Activated T-cell treated with anti-CD3 and anti-CD28 coated beads for 24 hours (primary cell): ENCODE measurements at places on chromosomes 5 and 9.

GRCh38 chr5:173662581-173663351 is 46.3 kb upstream of the BOD1 start:
- DNase-seq: no peak

DNA sequence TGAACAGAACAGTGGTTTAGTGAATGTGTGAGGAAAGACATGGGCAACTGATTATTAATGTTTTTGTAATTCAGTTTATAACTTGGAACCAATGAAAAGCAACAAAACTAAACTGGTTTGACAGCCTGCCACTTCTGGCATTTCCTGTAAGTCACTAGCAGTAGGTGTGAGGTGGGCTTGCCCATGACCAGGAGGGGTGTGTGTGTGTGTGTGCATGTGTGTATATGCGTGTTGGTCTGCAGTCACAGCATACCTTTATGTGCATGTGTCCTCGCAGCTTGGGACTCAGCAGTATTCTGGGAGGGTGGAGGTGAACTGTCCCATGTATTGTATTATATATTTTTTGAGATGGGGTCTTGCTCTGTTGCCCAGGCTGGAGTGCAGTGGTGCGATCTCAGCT is 32.3 kb downstream of the OTULIN start:
- no peak for DNase-seq

DNA sequence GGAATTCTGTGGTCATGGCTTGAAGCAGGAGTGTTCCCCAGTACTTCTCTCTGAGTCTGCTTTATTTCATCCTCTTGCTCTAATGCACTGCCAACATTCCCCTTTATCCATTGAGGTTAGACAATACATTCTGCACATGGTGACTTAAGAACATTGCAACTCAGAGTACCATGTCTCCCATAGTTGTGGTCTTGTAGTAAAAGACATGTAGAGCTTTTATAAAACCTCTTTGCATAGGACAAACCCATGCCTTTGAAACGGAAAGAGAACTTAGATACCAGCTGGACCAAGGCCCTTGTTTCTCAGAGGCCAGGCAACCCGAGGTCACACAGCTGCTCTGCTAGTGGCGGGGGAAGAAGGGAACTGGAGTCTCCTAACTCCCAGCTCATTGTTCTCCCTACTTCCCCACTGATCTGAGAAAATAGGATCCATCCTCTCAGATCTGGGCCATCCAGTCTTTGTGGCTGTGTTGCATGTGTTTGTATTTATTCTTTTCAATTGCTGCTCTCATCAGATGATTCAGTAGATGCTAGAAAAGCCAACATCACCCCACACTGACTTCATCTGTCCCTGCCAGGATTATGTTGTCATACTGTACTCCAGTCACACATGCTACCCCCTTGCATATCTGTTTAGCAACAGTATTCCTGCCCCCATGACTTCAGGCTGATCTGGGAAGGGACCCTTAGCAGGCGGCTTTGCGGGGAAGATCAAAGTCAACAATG is 236.9 kb downstream of the SAXO1 start:
- no peak for DNase-seq

DNA sequence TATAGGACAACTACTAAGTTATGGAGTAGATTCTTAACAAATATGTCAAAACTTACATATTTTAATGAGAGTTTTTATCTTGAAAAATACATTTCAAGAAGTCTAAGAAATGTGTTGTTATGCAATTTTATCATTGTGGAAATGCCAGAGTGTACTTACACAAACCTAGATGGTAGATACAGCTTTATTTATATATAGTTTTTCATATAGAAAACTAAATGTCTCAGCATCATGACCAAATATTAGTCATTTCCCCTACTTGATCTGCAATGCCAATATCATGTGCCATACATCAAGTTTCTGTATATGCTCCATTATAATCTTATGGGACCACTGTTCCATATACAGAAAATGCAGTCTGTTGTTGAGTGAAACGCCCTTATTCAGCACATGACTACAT is 28.7 kb downstream of the CAST start:
- DNase-seq: no peak

DNA sequence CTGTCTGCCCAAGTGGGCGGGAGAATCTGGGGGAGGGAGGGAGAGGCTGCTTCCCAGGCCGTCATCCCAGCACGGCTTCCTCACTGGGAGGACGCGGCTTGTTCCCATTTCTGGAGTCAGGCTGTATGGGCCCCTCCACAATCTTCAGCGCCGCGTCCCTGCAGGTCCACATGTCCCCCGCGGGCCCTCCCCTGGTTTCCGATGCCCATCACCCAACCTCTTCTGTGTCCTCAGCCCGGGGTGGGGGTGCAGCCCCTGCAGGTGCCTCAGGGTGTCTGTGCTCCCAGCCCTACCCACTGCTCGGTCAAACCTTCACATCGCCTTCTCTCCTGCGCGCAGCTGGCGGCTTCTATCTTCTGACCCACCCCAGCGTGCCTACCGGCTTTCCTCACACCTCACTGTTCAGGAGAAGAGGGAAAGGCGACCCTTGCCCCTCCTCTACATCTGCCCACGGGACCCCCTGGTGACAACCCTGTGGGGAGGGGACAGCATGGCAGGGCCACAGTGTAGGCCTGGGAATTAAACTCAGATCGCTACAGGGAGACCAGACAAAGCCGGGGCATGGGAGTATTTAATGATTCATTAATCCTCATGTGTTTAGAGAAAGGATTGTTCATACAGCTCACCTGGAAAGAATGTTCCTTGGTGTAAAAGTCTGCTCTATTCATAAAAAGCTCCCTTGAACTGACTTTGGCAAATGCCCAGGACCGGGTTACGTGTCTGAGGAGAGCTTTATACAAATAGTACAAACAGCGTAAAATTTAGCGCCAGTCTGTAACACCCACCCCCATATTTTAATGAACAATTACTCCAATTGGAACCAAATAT is 145.1 kb downstream of the IRX1 start:
- DNase-seq: no peak

DNA sequence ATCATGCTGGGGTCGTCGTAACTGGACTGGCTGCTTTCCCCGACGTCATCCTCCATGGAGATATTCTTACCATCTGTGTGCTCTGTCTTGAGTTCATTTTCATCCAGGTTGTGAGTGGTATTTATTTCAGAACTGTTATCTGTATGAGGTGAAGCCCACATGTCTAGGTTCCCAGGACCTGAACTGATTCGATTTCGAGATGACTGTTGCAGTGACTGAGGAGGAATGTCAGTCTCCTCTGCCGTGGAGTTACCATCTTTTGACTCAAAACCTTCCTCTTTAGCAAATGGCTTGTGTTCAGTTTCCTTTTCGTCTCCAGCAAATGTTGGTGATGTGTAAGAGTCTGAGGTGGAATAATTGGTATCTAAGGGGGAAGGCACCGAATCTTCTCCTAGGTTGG is 55.2 kb upstream of the PCA3 start:
- DNase-seq: no peak

- no peak for DNase-seq
Measured at GRCh38 chr5:55869847-55870246, 18.7 kb downstream of the IL31RA start.

DNA sequence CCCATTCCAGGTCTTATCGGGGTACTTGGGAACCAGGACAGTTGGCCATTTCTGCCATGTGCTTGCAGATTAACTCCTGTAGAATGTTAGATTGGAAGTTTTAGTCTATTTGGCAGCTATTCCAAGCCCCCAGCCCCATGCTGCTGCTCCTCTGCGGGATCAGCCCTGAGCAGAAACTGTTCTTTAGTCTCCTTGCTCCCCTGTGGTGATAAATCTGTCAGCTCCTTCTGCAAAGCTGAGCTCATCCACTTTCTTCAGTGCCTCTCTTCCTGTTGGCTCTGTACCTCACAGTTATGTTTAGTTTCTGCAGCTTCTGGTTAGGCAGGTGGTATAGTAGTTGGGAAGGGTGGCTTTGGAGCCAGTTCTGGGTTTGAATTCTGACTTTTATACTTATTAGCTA is 170.4 kb downstream of the GRIA1 start:
- DNase-seq: no peak

DNA sequence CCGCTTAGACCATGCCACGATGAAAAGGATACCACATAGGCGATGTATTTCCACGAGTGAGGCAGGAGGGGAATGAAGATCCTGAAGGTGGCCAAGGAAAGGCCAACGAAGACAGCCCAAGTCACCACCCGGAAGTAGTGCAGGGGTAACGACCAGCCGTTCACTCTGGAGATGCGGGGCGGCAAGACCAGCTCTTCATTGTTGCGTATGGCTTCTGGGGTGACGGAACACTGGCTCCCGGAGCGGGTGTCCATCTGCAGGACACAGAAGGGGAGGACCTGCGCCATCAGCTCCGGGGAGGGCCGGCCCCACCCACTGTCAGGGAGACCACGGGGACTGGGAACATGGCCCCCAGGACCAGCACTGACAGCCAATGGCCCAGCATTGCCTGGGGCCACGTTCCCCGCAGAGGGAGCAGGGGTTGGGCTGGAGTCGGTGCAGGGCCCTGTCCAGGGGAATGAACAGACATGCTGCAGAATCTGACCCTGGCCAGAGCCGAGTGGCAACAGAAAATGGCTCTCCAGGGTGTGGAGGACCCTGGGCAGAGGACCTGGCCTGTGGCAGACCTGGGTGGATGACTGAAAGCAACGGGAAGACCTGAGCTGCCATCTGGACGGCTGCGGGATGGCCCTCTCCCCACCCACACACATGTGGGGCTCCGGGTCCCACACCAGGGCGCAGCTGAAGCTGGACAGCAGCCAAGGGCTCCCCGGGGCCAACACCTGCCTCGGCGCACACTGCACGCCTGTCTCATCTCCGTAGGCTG is 17.7 kb downstream of the ZDHHC11B start:
- no peak for DNase-seq

GRCh38 chr5:174832811-174833210 is 108.4 kb downstream of the MSX2 start:
- no peak for DNase-seq

DNA sequence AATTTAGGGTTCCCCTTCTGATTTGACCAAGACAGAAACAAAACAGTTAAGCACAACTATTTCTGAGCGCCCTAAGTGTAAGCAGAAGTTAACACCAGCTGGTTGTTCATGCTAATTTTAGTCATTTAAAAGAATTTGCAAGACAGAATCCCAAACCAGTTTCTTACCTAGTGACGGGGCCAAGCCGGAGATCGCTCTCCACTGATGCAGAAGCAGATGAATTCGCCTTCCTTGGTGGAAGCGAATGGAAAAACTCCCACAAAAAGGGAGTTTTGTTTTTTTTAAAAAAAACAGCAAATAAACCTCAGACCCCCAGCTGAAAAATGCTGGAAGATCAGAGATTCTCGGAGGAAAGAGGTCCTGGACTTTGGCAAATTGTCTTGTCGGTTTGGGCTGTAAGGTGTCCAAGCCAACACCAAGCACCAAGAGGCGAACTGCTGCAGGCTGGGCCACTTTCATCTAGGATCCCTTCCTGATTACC is 47.4 kb upstream of the GLDC start:
- DNase-seq: no peak

- peak; percentile 7 for DNase-seq
Measured at GRCh38 chr9:115524453-115525059, 406.6 kb upstream of the TNC start.

DNA sequence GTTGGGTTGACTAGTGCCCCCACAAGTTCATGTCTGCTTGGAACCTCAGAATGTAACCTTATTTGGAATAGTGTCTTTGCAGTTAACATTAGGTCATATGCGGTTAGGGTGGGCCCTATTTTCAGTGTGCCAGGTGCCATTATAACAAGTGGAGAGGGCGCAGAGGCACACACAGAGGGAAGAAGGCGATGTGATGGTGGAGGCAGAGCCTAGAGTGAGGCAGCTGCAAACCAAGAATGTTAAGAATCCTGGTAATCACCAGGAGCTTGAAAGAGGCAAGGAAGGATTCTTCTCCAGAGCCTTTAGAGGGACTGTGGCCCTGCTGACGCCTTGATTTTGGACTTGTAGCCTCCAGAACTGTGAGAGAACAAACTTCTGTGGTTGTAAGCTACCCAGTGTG is 10.9 kb downstream of the GPR107 start:
- no peak for DNase-seq

DNA sequence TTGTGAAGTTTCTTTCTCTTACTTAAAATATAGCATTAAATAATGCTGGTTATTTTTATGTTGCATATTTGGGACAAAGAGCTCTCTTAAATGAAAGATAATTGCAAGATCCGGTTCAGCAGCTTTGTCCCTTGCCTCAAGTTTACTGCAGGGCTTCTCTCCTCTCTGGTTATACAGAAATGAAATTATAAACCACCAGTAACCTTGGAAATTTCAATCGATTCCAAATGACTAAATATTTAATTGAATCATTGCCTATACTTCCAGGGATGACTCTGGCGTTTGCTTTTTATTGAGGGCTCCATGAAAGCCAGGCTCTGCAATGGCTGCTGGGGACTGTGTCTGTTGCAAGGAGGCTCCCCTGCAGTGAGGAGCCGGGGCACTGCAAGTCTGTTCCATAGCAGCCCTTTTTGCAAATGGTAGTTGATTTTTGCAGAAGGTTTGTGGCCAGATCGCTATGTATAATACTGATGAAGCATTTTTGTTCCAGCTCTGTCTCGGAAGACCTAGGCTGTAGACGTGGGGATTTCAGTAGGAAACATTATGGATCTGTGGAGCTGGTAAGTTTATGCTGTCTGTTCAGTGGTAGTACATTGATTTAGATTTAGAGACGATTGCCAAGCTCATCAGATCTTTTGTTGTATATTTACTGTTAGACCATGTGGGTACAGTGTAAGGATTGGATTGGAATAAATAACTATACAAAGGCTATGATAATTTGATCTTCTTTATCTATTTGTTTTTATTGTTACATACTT is at the start of gene GARNL3:
GARNL3 (plus strand) TSS at position 313 of the 758 bp plus-strand sequence; CDS start at position 417, 104 bp downstream.
- DNase-seq: no peak
